ENCODE measurements at places on chromosomes 6 and 20.

DNA sequence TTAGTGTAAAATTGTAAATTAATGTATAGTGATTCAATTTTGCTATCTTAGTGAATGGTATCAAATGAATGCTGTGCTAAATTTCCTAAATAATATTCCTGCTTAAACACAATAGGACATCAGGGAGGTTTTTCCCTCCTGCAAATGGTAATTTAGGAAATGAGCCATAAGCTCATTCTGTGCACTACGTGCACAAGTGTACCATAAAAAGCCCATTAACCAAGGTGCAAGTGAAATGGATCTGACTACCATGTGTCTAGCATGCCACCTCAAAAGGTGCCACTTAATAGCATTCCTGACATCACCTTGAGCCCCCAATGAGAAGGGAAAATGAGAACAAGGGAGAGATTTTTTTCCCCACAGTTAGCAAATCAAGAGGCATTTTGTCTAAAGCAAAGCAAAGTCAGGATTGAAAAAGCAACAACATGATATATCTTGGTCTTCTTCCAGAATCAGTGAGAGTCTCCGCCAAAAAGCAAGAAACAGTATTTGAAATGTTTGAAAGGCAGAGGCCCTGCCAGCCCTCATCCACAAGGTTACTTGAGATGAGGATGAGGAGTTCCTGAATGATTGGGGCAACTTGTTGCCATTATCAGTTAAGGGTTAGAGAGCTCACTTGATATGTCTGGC, 334.2 kb upstream of the RSPO3 start:
- no peak for DNase-seq

GRCh38 chr20:19433371-19434350, 221.2 kb downstream of the SLC24A3 start:
- no peak for DNase-seq

DNA sequence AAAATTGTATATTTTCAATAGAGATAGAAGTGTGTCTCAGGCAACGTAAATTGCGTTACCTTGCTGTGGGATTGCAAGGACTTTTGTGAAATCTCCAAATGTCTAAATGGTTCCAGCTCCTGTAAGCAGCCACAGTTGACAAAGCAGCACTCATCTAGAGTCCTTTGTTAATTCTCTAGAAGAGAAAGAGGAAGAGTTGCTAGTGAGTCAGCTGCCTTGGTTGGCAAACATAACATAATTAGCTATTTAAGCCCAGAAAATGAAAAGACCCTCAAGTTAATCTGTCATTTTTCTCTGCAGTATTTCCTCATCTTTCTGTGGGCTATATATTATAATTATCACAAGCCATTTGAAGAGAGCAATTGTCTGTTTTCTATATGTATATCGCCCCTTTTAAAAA, 66.4 kb upstream of the FABP7 start:
- DNase-seq: no peak

DNA sequence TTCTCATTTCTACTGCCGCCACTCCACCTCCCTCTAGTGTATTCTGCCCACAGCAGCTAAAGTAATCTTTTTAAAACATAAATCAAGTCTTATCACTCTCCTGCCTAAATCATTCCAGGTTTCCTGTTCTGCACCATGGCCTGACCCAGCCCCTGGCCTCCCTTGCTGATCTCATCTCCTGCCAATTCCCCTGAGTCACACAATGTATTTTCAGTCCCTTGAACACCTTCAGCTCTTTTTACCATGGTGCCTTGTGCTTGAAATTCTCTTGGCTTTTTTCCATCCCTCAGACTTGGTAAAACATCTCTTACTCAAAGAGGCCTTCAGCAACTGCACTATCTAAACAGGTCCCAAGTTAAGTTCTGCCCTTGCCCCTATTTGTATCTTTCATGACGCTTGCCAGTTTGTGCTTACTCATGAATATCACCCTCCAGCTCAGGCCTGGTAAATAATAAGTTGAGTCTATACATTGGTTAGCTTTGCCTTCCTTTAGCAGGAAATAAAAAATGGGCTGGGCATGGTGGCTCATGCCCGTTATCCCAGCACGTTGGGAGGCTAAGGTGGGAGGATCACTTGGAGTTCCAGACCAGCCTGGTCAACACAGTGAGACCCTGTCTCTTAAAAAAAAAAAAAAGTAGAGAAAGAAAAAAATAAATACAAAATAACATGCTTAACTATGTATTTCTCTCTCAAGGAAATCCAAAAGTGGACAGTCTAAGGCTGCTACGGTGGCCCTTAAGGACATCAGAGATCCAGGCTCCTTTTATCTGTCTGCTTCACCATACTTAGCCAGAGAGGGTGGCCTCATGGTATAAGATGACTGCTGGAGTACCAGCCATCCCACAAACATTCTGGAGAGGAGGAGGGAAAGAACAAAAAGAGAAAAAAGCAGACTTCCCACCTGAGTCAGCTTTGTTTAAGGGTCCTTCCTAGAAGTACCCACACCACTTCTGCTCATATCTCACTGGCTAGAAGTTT, 62.2 kb downstream of the ARFGEF2 start:
- no peak for DNase-seq

- no peak for DNase-seq
These were observed 48.4 kb upstream of the NCOA3 start for GRCh38 chr20:47453167-47453782.

DNA sequence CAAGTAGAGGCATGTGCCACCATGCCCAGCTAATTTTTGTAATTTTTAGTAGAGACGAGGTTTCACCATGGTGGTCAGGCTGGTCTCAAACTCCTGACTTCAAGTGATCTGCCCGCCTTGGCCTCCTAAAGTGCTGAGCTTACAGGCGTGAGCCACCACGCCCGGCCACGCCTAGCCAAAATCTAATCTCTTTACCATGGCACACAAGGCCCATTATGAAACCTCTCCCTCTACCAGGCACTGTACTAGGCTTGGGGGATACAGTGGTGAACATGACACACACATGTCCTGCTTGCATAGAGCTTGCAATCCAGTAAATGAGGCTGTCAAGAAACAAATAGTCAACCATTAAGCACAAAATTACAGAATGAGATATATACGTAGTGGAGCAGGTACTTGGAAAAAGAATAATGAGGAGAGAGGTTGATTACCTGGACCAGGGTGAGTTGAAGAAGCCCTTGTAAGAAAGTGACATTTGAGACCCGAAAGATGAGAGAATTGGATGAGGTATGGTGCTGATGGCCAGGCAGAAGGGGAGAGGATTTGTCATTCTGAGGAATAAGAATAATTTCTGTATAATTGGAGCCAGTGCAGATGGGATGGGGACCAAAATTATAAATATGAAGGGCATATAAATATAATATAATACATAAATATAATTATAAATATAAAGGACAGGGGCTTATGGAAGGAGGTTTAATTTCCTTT, 1.2 kb upstream of the CTNNBL1 start:
- no peak for DNase-seq

DNA sequence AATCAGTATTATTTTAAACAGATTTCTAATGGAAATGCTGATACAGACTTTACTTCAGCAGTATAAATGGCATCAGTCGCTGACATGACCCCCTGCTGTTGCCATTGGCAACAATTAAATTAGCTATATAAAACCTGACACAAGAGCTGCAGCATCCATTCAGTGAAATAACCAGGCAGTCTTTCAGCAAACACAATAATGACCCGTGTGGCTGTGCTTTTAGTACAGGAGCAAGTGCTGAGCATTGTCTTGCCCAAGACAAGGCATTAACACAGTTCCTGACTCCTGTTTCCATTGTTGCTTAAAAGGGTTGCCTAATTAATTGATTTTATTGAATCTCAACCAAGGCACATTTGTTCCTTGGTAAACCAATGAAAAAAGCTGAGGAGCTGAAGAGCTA, 382.1 kb downstream of the HACE1 start:
- no peak for DNase-seq

GRCh38 chr20:23946206-23946605, 42.4 kb downstream of the GGTLC1 start:
- DNase-seq: no peak

DNA sequence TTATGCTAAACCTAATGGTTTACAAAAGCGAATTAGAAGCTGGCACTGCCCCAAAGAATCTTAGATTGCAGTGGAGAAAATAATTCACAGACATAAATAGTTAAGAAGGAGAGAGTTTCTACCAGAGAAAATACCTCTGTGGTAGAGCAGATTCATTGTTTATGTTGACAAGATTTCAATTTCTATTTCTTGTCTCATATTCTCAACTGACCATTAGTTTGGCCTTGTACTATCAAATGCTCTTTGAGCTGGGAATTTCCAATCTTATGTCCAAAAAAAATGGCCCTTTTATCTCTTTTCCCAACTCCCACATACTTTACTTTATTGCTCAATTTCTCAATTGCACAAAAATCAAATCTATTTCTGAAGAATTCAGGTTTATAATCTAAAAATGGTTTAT, 804.1 kb upstream of the CITED2 start:
- no peak for DNase-seq

GRCh38 chr6:133399426-133399825, 158.3 kb downstream of the EYA4 start:
- no peak for DNase-seq

DNA sequence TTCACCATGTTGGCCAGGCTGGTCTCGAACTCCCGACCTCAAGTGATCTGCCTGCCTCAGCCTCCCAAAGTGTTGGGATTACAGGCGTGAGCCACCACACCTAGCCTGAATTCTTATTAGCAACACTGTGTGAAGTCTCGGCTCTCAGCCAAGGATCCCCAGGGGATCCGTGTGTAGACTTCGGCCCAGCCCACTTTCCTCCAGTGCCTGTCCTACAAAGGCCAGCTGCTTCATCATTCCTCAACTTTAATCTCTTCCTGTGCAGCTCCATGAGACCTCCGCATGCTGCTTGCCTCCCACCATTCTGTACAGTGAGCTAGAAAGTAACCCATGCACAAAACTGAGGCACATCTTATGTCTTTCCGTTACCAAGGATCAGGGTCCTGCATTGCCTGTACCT, 71.8 kb downstream of the SAMD3 start:
- DNase-seq: no peak

- no peak for DNase-seq
These were observed 23.4 kb downstream of the SIRPA start for GRCh38 chr20:1918491-1919165.

- DNase-seq: no peak
These were observed 110.3 kb downstream of the BCAS1 start for GRCh38 chr20:53959911-53960578.

DNA sequence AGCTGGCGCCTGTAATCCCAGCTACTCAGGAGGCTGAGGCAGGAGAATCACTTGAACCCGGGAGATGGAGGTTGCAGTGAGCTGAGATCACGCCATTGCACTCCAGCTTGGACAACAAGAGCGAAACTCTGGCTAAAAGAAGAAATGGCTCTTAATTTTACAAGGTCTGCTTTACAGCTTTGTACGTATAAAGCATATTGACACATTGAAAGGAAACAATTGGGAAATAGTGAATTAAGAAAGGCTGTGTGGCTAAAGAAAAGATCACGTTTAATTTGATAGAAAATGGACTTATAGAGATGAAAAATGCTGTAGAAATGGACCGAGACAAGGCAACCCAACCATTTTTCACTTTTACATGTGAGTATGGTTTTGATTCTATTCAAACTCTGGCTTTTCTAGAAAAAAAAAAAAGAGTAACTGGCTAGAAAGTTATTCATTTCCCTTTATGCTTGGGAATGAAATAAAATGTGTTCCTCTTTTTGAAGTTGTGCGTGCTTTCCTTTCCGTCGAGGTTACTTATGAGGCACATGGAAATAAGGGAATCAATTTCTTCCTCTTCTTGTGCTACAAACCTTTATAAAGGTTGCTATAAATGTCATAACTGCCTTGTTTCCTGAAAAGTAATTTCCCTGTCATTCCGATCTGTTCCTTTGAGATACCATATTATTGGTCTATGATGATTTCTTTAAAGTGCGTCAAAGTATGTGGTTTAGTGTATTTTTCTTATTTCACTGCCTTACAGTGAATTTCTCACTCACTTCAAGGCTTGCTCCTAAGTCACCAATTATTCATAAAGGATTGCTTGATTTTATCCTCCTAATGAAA, 29.4 kb downstream of the PFDN4 start:
- DNase-seq: no peak

- no peak for DNase-seq
These were observed 377.8 kb downstream of the UTRN start for GRCh38 chr6:144662812-144663365.

DNA sequence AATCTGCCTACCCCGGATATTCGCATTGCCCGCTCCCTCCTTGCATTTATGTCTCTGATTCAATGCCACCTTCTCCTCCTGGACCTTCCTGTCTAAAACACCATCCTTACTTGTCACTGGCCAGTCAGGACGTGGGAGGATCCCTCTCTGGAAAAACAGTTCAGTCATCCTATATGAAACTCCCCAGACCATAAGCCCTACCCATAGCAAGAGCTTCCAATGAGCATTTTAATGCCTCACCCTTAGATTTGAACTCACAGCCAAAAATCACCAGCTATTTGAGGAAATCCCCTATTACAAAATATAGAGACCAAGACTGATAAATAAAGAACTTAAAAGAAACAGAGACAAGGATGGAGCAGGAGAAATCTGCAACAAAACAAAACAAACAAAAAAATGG, 86.4 kb downstream of the SHLD1 start:
- no peak for DNase-seq

DNA sequence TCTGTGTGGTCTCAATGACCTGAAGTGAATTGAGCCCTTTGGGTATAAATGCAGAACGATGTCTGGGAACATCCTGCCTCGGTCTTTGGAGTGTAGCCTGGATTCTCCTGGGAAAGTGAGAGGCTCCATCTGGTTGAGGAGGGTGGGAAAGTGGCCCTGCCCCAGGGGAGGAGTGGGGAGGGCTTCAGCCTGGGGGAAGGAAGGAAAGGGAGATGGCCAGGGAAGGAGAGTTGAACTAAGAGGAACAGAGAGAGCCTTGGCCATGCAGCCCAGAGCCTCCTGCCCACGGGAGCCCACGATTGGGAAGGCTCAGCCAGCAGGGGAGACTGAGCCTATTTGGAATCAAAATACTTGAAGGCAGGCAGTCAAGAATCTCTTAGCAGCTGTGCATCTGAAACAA, 2.3 kb upstream of the EPB41L1 start:
- DNase-seq: no peak

DNA sequence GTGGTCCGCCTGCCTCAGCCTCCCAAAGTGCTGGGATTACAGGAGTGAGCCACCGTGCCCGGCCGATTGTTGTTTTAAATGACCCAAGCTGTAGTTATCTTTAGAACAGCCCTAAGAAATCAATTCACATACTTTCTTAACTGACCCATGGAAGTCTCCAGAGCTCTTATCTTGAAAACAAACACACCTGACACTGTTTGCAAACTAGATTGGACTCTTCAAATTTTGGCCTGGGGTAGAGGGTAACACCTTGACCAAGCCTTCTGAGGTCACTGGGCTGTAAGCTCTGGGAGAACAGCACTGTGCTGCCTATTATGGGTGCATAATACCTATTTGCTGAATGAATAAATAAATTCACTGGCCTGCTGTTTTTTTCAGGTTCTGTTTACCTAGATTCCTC, 190.6 kb downstream of the AIG1 start:
- no peak for DNase-seq

- DNase-seq: no peak
These were observed 263.8 kb downstream of the ALDH8A1 start for GRCh38 chr6:134686071-134686470.

- DNase-seq: no peak
These were observed 46.4 kb upstream of the LAMP5 start for GRCh38 chr20:9467995-9468394.

GRCh38 chr6:113622254-113622653, 234.9 kb upstream of the MARCKS start:
- DNase-seq: no peak

GRCh38 chr6:43269273-43270007, 26.2 kb downstream of the TTBK1 start:
- DNase-seq: peak; percentile 42

- DNase-seq: no peak
These were observed 20.8 kb upstream of the TRAF3IP2 start for GRCh38 chr6:111626441-111626840.

- no peak for DNase-seq
These were observed 102.9 kb upstream of the PRL start for GRCh38 chr6:22399693-22400092.

All from erythroblast (primary cell).